HFFc6 (cell line): ENCODE measurements at places on chromosomes 13 and 19. TPM values are rescaled to one million over a fixed set of nuclear protein-coding genes. Genes with fewer than 3 reads are reported as not detected.

DNA sequence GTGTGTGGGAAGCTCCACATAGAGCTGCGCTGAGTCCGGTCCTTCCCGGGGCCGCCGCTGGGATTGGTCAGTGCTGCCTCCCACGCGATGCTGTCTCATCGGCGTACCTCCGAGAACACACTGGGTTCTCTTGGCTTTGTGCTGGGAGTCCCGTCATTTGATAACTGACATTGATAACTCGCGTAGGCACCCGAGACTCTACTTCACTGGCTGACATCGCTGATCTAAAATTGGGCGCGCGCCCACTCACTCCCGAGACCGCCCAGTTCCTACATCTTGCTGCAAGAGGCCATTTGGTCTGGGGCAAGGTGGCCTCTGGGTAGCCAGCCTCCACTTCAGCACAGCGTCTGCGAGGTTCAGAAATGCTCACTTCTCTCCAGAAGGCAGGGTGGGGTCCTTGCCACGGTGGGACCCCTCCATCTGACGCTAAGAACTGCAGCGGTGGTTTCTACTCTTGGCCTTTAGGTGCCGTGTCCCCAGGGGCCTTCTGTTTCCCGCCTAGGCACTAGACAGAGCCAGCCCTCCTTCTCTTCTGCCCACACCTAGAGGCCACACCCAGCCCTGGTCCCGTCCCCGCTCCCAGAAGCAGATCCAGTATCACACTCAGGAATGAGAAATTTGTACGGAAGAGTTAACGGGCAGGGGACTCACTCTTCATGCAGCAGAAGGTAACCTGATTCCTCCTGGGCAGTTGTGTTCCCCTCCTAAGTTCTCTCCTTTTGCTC is 40.7 kb upstream of the ATP11A start:
- no peak for DNase-seq

NTF4 gene
- total RNA-seq, result 1.1 TPM in 1 of 3 replicates, not detected in the others

ERICH6B gene
- total RNA-seq, result not detected in 3 replicates

DNA sequence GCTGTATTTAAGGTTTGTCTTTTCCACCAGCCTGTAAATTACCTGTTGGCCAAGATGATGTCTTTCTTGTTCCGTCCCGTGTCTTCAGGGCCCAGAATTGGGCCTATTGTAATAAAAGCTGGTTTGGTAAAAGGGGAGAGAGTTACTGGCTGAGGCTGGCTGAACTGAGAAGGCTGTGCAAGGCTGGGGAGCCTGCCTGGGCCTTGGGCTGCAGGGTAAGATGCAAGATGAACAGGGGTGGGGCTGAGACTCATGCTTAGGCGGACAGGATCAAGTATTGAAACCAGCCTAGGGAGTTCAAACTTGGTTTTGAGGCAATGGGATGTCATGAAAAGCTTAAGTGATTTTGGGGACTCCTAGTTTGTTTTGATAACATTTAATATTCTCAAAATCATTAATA is 142.3 kb downstream of the PCCA start:
- DNase-seq, result no peak

- peak; percentile 61 for DNase-seq
Observed at GRCh38 chr19:44585371-44586133, 27.8 kb upstream of the IGSF23 start.

DNA sequence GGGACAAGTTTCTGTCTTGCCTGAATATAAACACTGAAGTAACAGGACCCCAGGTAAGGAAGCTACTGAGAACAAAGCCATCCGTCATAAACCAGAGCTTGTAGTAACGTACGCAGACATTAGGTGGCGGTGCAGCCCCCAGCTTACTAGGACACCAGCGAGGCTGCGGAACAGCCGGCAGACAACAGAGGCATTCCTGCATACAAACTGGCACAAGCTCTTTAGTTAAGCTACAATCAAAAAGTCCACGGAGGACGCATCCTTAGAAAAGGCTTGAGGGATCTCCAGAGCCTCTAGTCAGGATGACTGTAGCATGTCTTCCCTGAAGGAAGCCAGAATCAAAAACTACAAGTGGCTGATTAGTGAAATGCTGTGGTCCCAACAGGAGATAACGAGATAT is 26.2 kb downstream of the ZNF160 start:
- DNase-seq, result no peak

DNA sequence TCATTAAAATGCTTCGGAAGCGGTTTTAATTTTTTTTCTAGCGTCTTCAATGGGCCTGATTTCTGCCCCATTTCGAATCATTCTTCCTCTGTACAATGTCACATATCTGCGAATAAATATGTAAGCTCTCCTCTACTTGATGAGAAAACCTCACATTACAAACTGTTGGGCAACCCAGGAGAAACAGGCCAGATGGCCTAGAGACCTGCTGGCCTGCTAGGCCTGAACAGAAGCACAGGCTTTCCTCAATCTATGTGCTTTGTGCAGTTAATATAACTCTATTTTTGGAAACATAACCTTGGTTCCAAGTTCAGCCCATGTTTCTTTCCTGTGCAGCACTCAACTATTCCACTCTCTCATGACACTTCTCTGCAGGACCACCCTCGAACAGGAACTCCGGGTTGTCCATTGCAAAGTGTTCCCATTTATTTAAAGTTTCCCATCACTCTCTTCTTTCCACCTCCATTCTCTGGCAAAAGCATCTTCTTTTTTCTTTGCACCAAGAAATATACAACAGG is 42.0 kb downstream of the DCLK1 start:
- no peak for DNase-seq

DNA sequence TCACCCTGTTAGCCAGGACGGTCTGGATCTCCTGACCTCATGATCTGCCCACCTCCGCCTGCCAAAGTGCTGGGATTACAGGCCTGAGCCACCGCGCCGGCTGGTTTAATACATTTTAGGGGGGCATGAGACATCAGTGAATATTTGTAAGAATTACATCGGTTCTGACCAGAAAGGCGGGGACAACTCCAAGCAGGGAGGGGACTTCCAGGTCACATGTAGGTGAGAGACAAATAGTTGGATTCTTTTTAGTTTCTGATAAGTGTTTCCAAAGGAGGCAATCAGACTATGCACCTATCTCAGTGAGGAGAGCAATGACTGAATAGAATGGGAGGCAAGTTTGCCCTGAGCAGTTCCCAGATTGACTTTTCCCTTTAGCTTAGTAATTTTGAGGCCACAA is 3.7 kb upstream of the ZNF552 start:
- no peak for DNase-seq

NLRP9 gene
- not detected in 3 replicates for total RNA-seq

- DNase-seq, result peak; percentile 62
Observed at GRCh38 chr19:54179921-54180461, 7.0 kb upstream of the TMC4 start.

DNA sequence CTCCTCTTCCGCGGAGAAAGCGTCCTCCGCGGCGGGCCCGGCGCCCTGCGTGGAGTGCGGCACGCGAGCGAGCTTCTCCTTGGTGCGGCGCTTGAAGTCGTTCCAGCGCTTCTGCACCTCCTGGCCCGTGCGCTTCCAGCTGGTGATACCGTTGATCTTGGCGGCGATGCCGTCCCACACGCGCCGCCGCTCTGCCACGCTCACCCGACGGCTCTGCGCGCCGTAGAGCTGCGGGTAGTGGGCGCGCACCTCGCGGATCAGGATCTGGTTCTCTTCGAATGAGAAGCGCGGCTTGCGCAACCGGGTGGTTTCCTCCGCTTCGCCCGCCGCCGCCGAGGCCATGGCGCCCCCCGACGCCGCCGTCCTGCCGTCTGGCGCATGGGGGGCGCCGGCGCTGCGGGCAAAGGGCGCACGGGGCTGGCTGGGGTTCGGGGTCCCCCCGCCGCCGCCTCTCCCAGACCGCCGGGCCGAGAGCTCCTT is 941 bp downstream of the MYPOP start:
- DNase-seq, result no peak

DNA sequence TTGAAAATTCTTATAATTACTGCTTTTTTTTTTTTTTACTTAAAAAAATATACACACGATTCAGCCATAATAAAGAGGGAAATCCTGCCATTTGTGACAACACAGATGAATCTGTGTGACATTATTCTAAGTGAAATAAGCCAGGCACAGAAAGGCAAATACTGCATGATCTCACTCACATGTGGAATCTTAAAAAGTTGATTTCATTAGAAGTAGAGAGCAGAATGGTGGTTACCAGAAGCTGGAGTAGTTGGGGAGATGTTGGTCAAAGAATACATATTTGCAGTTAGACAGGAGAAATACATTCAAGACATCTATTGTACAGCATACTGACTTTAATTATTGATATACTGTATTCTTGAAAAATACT is 116.2 kb downstream of the KLF12 start:
- no peak for DNase-seq

DNA sequence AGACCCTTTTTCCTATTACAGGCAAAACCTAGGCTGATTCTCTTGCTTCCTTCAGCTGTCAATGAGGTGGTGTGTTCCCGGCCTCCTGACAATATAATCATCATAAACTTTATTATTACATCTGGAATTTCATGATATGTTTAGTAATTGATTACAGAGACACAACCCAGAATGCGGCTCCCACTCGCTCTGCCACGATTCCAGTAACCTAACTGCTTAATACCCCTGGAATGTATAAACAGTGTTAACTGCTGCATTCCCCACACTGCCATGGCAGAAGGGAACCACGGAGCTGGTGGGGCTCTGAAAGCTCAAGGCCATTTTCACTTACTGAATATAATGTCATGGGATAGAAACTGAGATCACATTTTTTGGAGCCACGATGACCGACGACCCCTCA is 17.1 kb downstream of the TSHZ3 start:
- no peak for DNase-seq

CHAF1A gene
- total RNA-seq, result 18.3 to 30.1 TPM (median 19.9 TPM) in 3 replicates

DNAJB1 gene
- 107 and 109 TPM in 2 replicates for total RNA-seq

IGFL3 gene
- total RNA-seq, result not detected in 3 replicates

DNA sequence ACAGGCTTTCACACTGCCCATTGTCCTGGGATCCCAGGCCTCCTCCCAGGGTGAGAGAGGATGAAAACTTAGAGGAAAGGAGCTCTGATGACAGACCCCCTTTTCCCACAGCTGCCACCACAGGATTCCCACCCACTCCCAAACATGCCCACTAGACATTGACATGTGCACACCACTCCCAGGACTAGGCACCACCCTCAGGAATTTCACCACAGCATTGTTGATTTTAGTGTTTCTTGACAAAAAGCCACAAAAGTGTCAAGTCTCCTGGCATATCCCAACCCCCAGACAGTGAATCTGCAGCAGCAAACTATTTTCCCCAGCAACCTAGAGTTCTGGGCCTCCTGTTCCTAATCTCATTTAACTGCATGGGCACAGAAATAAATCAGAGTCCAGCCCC is 10.1 kb downstream of the ZNF714 start:
- DNase-seq, result peak; percentile 14

DNA sequence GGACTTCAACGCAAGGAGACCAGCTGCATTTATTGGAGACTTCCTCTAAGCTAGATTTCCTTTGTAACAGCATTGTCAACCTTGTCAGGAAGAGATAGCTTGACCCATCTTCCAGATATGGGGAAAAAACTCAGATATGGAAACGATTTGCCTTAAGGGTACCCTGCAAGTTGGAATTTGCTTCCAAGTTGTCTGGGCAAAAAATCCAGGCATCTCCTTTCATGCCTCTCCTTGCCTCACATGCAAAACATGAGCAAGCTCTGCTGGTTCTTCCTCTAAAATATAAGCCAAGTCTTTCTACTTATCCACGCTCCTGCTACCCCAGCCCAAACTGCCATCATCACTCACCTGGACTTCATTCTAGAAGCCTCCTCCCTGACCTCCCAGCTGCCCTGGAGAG is 6.4 kb upstream of the DNMT1 start:
- DNase-seq, result no peak

ZNF729 gene
- total RNA-seq, result not detected in 3 replicates

KLK15 gene
- not detected in 3 replicates for total RNA-seq

DNA sequence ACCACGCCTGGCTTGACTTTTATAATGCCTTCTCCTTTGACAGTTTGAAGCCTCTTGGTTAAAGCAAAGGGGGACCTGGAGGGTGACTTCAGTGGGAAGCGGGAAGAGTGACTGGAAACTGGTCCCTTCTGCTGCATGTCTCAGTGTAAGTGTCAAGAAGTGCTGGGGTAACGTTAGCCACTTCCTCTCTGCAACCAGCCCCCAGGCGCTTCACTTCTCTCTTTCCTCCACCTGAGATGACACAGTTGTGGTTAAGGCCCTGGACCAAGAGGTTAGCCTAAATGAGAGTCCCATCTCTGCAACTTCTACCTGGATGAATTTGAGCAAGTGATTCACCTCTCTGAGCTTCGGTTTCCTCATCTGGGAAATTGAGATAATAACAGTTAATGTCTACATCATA is 16.3 kb downstream of the LEUTX start:
- DNase-seq, result no peak

BRME1 gene
- 0.21 to 1.2 TPM (median 0.50 TPM) in 3 replicates for total RNA-seq

KIR2DL1 gene
- total RNA-seq, result not detected in 3 replicates

GRCh38 chr13:88526853-88527215 is 855.7 kb downstream of the SLITRK5 start:
- DNase-seq, result no peak

NPHS1 gene
- total RNA-seq, result not detected in 3 replicates

DNA sequence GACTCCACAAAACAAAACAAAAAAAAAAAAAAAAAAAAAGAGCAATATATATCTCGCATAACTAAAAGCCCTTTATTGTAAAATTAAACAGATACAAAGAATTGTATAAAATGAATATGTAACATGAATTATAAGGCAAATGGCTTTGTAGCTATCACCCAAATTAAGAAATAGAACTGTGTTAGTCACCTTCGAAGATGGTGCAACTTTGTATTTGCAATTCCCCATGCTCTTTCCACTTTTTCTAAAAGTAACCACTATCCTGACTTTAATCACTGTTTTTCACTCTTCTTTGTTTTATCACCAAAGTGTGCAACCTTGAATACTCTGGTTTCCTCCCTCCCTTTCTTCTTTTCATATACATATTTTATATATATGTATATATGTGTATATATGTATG is 57.1 kb upstream of the HTR2A start:
- no peak for DNase-seq

ZFP14 gene
- total RNA-seq, result 1.1 to 2.1 TPM (median 1.4 TPM) in 3 replicates

RNF113B gene
- total RNA-seq, result not detected in 3 replicates

GRCh38 chr19:3852614-3853254 is 16.1 kb downstream of the ZFR2 start:
- DNase-seq, result peak; percentile 75

ABCA7 gene
- 6.6 to 7.9 TPM (median 7.4 TPM) in 3 replicates for total RNA-seq

- DNase-seq, result no peak
Observed at GRCh38 chr19:35122687-35123551, 7.3 kb downstream of the FXYD3 start.
